ENCODE measurements at places on chromosomes 12 and 14. TPM values are rescaled to one million over a fixed set of nuclear protein-coding genes. Genes with fewer than 3 reads are reported as not detected.

- no peak for DNase-seq
These were observed 204.6 kb upstream of the PLXNC1 start for GRCh38 chr12:93943780-93944179.

The TAS2R9 gene
- total RNA-seq: not detected

DNA sequence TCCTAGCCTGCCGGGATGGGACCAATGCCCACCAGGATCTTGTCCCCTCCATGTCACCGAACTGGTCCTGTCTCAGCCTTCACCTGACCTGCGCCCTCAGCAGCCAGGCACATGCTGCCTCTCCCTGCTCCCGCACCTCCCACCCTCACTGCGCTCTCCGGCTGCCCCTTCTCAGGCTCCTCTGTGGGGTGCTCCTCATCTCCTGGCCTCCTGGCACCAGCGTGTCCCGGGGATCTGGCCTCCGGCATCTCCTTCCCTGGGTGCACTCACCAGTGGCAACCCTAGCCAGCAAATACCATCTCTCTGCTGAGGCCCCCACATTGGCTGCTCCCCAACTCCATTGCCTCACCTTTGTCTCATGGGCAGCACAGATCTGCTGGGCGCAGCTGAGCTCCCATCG is 29.0 kb downstream of the BEGAIN start:
- DNase-seq: no peak

The TCL1A gene
- 0.40 TPM for total RNA-seq

The MORN3 gene
- not detected for total RNA-seq

- DNase-seq: no peak
These were observed 13.9 kb downstream of the DUSP16 start for GRCh38 chr12:12548713-12549112.

DNA sequence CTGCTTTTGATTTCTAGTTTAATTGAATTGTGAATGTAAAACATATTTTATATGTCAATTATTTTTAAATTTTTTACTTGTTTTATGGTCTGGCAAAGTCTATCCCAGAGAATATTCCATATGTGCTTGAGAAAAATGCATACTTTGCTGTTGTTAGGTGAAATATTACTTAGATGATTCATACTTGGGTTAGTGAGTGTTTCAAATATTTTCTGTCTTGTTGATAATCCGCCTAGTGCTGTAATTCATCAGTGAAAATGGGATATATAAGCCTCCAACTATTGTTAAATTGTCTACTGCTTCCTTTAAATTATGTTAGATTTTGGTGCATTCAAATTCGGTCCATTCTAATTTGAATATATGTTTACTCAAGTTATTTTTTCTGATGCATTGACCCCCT is 395.5 kb downstream of the LRFN5 start:
- DNase-seq: no peak

GRCh38 chr14:77177702-77178101 is 3.9 kb upstream of the TMEM63C start:
- no peak for DNase-seq

GRCh38 chr12:105382771-105383622 is 52.5 kb downstream of the C12orf75 start:
- DNase-seq: no peak
